WTC11 (cell line): ENCODE measurements at places on chromosomes 16 and 17.

GRCh38 chr17:21289902-21290571 is 5.5 kb downstream of the MAP2K3 start:
- H3K4me3 ChIP-seq = no peak overlapping the region
- H3K36me3 ChIP-seq = peaks cover 24% of the 10 kb centered on the region
- H3K27ac ChIP-seq = no peak overlapping the region

DNA sequence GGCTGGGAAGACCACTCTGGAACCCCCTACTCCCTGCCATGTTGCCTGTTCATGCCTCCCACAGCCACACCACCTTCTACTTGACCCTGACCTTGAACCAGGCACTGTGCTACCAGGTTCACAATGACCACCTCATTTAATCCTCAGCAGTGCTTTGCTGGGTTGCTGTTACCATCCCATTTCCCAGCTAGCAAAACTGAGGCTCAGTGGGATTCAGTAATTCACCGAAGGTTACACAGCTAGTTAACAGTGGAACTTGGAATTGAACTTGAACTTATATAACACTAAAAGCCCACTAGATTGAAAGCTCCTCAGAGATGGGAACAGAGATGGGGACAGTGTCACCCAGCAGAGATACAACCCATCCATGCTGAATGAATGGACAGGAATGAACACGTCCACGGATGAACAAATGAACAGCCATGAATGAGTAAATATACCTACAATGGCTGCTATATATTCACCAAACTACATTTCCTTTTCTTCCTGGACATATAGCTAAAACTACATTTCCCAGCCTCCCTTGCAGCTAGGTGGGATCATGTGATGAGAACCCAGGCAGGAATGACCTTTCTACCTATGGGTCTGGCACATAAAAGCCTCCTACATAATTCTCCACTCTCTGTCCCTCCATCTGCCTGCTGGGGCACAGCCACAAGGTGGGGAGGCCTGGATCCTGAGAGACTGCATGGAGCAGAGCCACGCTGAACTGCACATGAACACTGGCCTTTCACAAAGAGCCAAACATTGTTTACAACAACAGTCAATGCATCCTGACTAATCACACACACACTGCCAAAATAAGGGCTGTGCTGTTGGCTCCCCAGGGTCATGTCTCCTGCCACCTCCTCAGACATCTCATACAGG is 94.8 kb downstream of the RMI2 start:
- H3K36me3 ChIP-seq = peaks cover 16% of the 10 kb centered on the region
- H3K4me3 ChIP-seq = no peak overlapping the region
- DNase-seq = no peak
- H3K4me1 ChIP-seq = no peaks in the 10 kb centered on the region

DNA sequence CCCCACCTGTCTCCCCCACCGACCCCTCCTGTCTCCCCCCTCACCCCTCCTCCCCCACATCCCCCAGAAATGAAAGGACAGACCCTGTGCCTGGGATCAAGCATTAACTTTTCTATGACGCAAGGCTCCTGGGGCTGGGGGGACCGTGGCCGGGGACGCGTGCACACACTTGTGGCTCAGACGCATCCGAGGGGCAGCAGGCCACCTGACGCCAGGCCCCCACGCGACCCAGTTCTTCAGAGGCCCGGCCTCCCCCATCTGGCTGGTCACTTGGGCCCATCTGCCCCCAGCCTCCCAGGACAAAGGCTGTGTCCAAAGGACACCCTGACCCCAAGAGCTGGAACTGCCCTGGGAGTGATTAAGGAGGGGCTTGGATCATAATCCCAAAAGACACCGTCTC is 14.0 kb upstream of the PVALEF start:
- no peaks in the 10 kb centered on the region for H3K4me1 ChIP-seq
- no peak for DNase-seq
- no peak overlapping the region for H3K4me3 ChIP-seq
- no peak overlapping the region for H3K27ac ChIP-seq
- no peaks in the 10 kb centered on the region for H3K36me3 ChIP-seq
- no peaks in the 10 kb centered on the region; the same call in 1 of the 2 replicates for H3K27me3 ChIP-seq

DNA sequence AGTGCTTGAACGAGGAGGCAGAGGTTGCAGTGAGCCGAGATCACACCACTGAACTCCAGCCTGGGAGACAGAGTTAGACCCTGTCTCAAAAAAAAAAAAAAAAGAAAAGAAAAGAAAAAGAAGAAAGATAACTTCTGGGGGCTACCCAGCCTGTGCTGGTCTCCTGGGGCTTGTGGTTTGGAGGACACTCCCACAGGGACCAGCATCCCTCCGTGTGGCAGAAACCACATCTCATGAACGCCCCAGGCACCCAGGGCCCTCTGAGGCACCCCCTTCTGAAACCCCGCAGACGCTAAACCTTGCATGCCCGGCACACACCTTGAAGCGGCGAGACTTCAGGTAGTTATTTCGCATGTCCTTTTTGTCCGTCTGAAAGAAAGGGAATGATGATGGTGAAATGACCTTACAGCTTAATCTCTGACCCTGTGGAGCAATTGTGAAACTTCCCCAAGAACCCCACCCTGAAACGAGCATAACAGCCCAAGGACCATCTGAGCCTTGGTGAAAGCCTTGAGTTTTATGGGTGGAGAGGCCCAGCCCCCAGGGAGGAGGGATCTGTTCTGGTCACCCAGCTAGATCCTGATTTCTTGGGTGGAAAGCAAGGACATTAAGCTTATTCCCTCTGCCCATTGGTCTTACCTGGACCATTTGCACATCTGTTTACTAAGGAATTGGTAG is 55.0 kb downstream of the CNGB1 start:
- H3K27me3 ChIP-seq = no peaks in the 10 kb centered on the region; the same call in 1 of the 2 replicates
- DNase-seq = no peak
- no peak overlapping the region for H3K27ac ChIP-seq
- no peak overlapping the region for H3K4me3 ChIP-seq

- no peaks in the 10 kb centered on the region for H3K27me3 ChIP-seq
- no peaks in the 10 kb centered on the region for H3K36me3 ChIP-seq
- no peak overlapping the region for H3K27ac ChIP-seq
- peaks cover 17% of the 10 kb centered on the region for H3K4me1 ChIP-seq
Measured at GRCh38 chr16:79436885-79437284, 163.7 kb downstream of the MAF start.

DNA sequence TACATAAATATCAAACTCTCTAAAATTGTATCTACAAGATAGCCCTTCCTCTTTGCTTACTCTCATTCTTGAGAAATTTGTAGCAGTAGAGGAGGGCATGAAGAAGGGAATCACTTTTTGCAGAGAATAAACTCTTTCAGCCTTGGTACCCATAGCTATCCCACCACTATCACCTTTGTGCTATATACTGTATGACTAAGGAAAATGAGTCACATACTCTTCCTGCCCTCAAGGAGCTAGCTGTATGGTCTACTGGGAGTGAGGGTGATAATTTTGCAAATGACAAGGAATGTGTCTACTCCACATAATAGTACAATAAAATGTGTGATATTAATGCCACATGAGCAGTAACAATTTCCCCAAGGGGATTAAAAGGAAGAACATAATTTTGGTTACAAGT is 184.6 kb upstream of the WSB1 start:
- H3K4me3 ChIP-seq = no peak overlapping the region
- no peak overlapping the region for H3K27ac ChIP-seq
- H3K4me1 ChIP-seq = no peaks in the 10 kb centered on the region
- peaks cover 46% of the 10 kb centered on the region for H3K36me3 ChIP-seq
- peaks cover 6% of the 10 kb centered on the region; the same call in 1 of the 2 replicates for H3K27me3 ChIP-seq
- no peak for DNase-seq

DNA sequence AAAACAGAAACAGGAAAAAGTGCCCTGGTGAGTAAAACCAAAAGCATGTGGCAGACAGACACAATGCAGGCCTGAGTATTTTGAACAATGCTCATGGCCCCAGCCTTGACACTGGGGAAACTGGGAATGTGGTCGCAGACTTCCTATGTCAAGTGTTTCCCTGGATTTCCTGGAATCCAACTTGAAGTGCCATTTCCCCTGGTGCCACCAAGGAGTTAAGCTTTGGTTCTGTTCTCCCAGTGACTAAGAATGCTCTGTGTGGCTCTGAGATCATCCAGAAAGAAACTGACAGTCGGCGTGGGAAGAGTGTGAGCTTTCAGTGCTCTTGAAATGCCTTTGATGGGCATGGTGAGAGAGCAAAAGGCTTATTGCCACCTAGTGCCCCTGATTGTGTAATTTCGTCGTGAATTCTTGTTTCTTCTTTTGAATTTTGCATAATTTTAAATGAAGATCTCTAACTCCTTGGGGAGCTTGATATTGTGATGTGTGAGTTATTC is 96.0 kb downstream of the YPEL2 start:
- DNase-seq = no peak
- no peak overlapping the region for H3K4me3 ChIP-seq
- no peak overlapping the region for H3K27ac ChIP-seq
- H3K27me3 ChIP-seq = no peaks in the 10 kb centered on the region; the same call in 1 of the 2 replicates
- H3K36me3 ChIP-seq = no peaks in the 10 kb centered on the region

GRCh38 chr17:80361495-80362220 is 53.3 kb upstream of the ENDOV start:
- no peaks in the 10 kb centered on the region for H3K27me3 ChIP-seq
- no peaks in the 10 kb centered on the region for H3K4me1 ChIP-seq
- H3K4me3 ChIP-seq = no peak overlapping the region
- peaks cover 72% of the 10 kb centered on the region for H3K36me3 ChIP-seq
- DNase-seq = peak; percentile 77
- H3K27ac ChIP-seq = no peak overlapping the region

GRCh38 chr16:3023415-3023668 is 400 bp downstream of the HCFC1R1 start:
- DNase-seq = no peak
- peak overlapping the region; percentile 86 for H3K4me3 ChIP-seq
- H3K27me3 ChIP-seq = peaks cover 2% of the 10 kb centered on the region; the same call in 1 of the 2 replicates
- H3K36me3 ChIP-seq = peaks cover 18% of the 10 kb centered on the region
- H3K4me1 ChIP-seq = peaks cover 40% of the 10 kb centered on the region

DNA sequence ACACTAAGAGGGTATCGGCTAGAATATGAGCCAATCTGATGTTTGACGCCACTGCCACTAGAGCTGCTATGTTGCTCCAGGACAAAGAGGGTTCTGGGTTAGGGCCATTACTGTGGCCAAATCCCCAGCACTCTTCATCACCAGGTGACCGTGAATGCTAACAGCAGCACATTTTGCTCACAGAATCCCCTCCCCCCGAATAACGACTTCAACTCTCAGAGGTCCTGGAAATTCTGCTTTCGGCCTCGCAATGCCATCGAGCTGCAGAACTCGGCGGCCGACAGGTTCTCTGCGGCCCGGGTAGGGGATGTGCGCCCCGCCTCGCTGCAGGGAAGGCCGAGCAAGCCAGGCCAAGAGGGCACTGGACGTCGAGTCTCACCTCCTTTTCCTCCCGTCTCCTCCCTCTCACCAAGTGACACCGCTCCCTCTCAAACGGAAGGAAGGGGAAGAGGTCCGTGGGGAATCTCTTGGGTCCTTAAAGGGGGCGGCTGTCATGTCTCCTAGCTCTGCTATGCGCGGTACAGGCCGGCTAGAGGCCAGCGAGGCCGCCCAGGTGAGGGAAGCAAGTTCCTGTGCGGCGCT is 31.9 kb downstream of the CDK5R1 start:
- H3K27ac ChIP-seq = peak overlapping the region; percentile 73
- peaks cover 78% of the 10 kb centered on the region for H3K4me1 ChIP-seq
- peak overlapping the region; percentile 72 for H3K4me3 ChIP-seq
- no peak for DNase-seq
- peaks cover 6% of the 10 kb centered on the region for H3K27me3 ChIP-seq
- H3K36me3 ChIP-seq = no peaks in the 10 kb centered on the region

- no peak overlapping the region for H3K27ac ChIP-seq
- no peak for DNase-seq
- no peaks in the 10 kb centered on the region for H3K36me3 ChIP-seq
- H3K27me3 ChIP-seq = no peaks in the 10 kb centered on the region
- peaks cover 4% of the 10 kb centered on the region; the same call in 1 of the 2 replicates for H3K4me1 ChIP-seq
- H3K4me3 ChIP-seq = no peak overlapping the region
Measured at GRCh38 chr16:79882340-79883005, 281.9 kb upstream of the MAF start.

DNA sequence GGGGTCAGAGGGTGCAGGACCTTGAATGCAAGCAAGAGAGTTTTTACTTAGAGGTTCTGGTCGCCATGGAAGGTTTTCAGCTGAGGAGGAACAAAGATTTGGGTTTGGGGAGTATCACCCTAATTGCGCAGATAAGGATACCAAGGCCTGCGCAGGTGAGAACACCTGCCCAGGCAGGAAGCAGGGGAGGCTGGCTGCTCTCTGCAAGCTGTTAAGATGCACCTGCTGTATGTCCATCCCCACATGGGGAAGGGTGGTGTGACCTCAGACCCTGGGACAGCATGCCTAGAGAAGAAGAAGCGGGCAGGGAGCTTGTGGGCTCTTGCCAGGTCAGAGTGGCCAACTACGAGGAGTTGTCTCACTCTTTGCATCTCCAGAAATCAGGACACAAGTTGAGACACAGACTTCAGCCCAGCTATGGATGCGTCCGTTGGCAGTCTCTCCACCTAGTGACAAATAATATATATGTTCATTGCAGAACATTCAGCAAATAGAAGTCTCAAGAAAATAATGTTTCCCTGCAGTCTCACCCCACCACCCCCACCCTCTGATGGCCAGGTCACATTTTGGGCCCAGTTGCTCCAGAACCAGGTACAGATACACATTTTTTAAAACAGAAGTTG is 77.7 kb downstream of the SREBF1 start:
- no peaks in the 10 kb centered on the region for H3K36me3 ChIP-seq
- H3K27ac ChIP-seq = no peak overlapping the region
- H3K27me3 ChIP-seq = no peaks in the 10 kb centered on the region; the same call in 1 of the 2 replicates

GRCh38 chr16:49651226-49651625 is 204.7 kb downstream of the ZNF423 start:
- H3K4me1 ChIP-seq = peaks cover 12% of the 10 kb centered on the region; the same call in 1 of the 2 replicates
- H3K36me3 ChIP-seq = peaks cover 30% of the 10 kb centered on the region
- DNase-seq = no peak
- H3K27me3 ChIP-seq = peaks cover 2% of the 10 kb centered on the region; the same call in 1 of the 2 replicates
- no peak overlapping the region for H3K4me3 ChIP-seq

DNA sequence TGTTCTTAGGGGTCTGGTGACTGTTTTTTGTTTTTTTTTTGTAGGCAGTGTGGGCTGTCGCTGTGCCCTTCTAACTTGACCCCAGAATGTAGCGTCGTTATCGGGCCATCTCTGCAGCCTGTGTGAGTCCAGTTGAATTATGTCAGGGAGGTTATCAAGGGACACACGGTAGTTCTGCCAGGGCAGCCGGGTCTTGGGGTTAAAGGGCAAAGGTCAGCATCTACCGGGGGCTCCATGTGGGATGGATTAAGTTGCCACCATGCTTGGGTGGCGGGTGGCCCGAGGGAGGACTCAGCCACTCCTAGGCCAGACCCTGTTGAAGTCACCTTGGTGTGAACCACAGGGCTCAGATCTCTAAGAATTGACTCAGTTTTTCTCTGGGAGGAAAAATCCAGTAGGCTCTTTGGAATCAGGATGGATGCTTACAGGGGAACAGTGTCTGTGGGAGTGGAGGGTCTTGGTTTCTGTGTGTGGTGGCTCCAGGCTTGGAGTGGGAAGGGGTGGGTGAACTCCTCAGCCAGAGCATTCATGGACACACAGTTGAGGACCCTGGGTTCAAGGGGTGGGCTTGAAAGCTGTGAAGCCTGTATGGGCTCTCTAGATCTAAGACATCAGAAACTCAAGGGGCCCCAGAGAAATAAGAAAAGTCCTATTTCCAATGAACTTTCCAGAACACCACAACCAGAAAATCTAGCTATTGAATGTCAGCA is 191.7 kb downstream of the IRF8 start:
- DNase-seq = no peak
- no peak overlapping the region for H3K27ac ChIP-seq
- H3K27me3 ChIP-seq = no peaks in the 10 kb centered on the region
- H3K36me3 ChIP-seq = no peaks in the 10 kb centered on the region
- no peak overlapping the region for H3K4me3 ChIP-seq

GRCh38 chr16:1347286-1347855 is 4.3 kb downstream of the TSR3 start:
- no peak overlapping the region for H3K4me3 ChIP-seq
- H3K27ac ChIP-seq = no peak overlapping the region
- peaks cover 5% of the 10 kb centered on the region for H3K4me1 ChIP-seq
- no peak for DNase-seq
- H3K27me3 ChIP-seq = no peaks in the 10 kb centered on the region; the same call in 1 of the 2 replicates

GRCh38 chr17:74531231-74531761 is at the start of gene CD300LB:
Gene CD300LB (minus strand): TSS chr17:74531475. CDS start chr17:74531350, 125 bp downstream.
- no peak within 1 kb of the TSS for H3K27ac ChIP-seq
- H3K27me3 ChIP-seq = peaks cover 29% of the 10 kb centered on the region
- no peak within 1 kb of the TSS for H3K4me3 ChIP-seq
